ENCODE measurements at places on chromosomes 3 and 15.

GRCh38 chr15:29822684-29823459 lies 604 bp upstream of the TJP1 start:
- H3K27ac ChIP-seq = no peak overlapping the region
- no peaks in the 10 kb centered on the region for H3K36me3 ChIP-seq
- H3K27me3 ChIP-seq = peaks cover 7% of the 10 kb centered on the region
- H3K4me1 ChIP-seq = no peaks in the 10 kb centered on the region
- peak overlapping the region; percentile 50 for H3K4me3 ChIP-seq
- DNase-seq = no peak

GRCh38 chr15:37618353-37618752 lies 316.1 kb upstream of the TMCO5A start:
- no peak overlapping the region for H3K27ac ChIP-seq
- no peaks in the 10 kb centered on the region for H3K27me3 ChIP-seq
- no peak overlapping the region for H3K4me3 ChIP-seq
- H3K36me3 ChIP-seq = no peaks in the 10 kb centered on the region
- no peak for DNase-seq

- H3K4me1 ChIP-seq = peaks cover 5% of the 10 kb centered on the region
- H3K36me3 ChIP-seq = no peaks in the 10 kb centered on the region
- H3K27me3 ChIP-seq = no peaks in the 10 kb centered on the region
- no peak for DNase-seq
- H3K27ac ChIP-seq = no peak overlapping the region
- no peak overlapping the region for H3K4me3 ChIP-seq
These were observed 291.7 kb downstream of the SUCLG2 start for GRCh38 chr3:67362686-67363085.

- H3K4me3 ChIP-seq = no peak overlapping the region
- H3K36me3 ChIP-seq = no peaks in the 10 kb centered on the region
- no peak overlapping the region for H3K27ac ChIP-seq
These were observed 918 bp downstream of the PRSS50 start for GRCh38 chr3:46716461-46717441.

GRCh38 chr3:27568393-27568792 lies 84.2 kb upstream of the SLC4A7 start:
- DNase-seq = no peak
- no peak overlapping the region for H3K4me3 ChIP-seq
- no peaks in the 10 kb centered on the region for H3K27me3 ChIP-seq

DNA sequence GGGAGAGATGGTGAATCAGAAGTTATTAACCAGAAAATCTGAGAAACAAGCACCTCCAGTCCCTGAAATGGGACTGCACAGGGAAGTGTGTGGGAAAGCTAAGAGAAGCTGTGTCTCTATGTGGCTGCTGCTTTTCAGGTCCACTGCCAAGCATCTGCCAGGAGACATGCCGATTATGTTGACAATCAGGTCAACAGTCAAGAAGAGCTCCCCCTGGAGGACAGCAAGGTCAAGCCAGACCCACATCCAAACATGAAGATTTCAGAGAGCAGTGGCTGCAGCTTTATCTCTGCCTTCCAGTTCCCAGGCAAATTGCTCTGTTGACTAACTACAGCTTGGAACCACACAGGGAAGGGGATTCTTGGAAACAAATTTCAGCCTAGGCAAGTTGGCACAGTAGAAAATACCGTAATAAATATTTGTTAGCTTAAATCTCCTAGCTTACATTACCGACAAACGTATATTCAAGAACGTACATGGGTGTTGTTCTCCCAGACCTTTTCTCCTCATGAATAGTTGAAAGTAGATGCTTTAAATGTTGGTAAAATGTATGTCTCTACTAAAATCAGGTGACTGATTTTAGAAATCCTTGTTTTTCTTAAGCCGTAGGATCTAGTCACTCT lies 394.5 kb upstream of the RARB start:
- H3K27me3 ChIP-seq = no peaks in the 10 kb centered on the region
- no peak for DNase-seq
- no peaks in the 10 kb centered on the region for H3K4me1 ChIP-seq
- no peaks in the 10 kb centered on the region for H3K36me3 ChIP-seq
- no peak overlapping the region for H3K27ac ChIP-seq

DNA sequence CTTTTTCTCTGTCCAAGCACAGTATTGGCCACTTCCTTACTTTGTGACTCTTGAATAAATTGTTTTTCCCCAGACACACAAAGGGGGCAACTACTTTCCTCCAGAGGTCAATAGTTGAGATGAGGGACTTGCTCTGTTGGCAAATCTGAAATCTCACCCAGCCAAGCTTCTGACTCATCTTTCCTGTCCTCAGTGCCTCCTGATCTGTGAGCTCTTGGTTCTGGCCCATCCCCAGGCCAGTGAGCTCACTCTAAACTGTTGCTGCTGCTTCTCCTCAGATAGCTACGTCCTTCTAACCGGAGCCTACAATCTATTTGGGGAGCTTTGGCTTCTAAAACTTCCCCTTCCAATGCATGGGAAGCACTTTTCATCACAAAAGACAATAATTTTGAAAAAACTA lies 50.0 kb upstream of the NMD3 start:
- H3K4me3 ChIP-seq = no peak overlapping the region
- H3K27ac ChIP-seq = no peak overlapping the region
- H3K4me1 ChIP-seq = peaks cover 3% of the 10 kb centered on the region
- no peak for DNase-seq
- H3K36me3 ChIP-seq = no peaks in the 10 kb centered on the region

- no peaks in the 10 kb centered on the region for H3K27me3 ChIP-seq
- no peak for DNase-seq
- H3K27ac ChIP-seq = no peak overlapping the region
- no peaks in the 10 kb centered on the region for H3K36me3 ChIP-seq
These were observed 146.5 kb upstream of the ARPP21 start for GRCh38 chr3:35492841-35493240.

DNA sequence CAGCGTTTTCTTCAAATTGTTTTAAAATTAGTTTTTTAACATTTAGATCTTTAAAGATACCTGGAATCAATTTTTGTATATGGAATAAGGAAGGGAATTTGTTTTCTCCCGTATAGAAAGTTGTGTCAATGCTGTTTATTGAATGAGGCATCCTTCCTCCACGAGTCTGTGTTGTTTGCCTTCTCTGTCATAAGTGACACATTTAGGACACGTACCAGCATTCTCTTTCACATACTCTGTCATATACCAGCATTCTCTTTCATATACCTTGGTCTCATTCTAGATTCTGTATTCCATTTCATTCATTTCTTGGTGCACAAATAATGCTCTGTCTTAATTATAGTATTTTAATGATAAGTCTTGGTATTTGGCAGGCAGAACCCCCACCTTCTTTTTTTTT lies 10.3 kb downstream of the ATP11B start:
- H3K4me3 ChIP-seq = no peak overlapping the region
- H3K27ac ChIP-seq = no peak overlapping the region
- H3K36me3 ChIP-seq = no peaks in the 10 kb centered on the region

Data from memory B cell (primary cell).